H9 (cell line): ENCODE measurements at places on chromosomes 4 and X.

GRCh38 chrX:102517326-102517725, 787 bp upstream of the TMSB15A start:
- no peak for DNase-seq

GRCh38 chr4:155529272-155529671, 137.4 kb upstream of the GUCY1A1 start:
- DNase-seq, result no peak

DNA sequence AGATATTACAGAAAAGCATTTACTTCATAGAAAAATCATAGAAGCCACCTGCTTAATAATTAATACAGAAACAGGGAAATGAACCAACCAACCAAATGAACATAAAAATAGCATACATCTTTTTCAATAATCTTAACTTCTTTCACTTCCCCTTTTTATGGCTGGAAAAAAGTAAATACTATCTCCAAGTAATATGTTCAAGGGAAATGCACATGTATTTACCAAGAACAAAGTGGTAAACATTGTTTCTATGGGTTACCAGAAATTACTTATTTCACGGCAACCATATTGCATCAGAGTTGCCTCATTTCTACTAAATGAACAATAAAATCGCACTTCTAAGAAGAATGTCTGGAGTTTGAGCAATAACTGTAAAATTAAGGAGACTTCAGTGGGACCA, 321.3 kb downstream of the TMA16 start:
- no peak for DNase-seq

DNA sequence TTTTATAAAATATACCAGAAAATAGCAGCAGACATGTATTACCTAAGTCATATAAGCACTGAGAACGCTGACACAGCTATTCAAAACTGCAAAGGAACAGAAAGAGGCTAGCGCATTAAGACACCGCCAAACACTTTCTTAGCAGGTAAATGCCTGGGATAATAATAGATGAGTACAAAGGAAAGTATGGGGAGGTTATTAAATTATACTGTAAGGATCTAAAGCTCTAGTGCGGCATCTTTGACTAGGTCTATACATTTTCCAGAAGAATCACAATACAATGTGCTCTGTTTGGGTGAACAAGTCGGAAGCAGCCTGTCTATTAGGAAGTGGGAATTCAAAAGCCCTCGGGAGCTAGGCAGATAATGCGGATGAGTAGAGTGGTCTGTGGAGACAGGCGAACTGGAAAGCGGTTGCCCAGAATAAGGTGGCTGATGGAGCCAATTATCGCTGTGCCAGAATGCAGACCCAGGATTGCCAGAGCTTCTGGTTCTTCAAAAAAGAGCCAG, 443.6 kb upstream of the TENM3 start:
- DNase-seq, result no peak

GRCh38 chr4:185638548-185639301, 103.4 kb upstream of the PDLIM3 start:
- peak; percentile 39 for DNase-seq

GRCh38 chrX:99703473-99703872, 706.6 kb downstream of the PCDH19 start:
- no peak for DNase-seq

DNA sequence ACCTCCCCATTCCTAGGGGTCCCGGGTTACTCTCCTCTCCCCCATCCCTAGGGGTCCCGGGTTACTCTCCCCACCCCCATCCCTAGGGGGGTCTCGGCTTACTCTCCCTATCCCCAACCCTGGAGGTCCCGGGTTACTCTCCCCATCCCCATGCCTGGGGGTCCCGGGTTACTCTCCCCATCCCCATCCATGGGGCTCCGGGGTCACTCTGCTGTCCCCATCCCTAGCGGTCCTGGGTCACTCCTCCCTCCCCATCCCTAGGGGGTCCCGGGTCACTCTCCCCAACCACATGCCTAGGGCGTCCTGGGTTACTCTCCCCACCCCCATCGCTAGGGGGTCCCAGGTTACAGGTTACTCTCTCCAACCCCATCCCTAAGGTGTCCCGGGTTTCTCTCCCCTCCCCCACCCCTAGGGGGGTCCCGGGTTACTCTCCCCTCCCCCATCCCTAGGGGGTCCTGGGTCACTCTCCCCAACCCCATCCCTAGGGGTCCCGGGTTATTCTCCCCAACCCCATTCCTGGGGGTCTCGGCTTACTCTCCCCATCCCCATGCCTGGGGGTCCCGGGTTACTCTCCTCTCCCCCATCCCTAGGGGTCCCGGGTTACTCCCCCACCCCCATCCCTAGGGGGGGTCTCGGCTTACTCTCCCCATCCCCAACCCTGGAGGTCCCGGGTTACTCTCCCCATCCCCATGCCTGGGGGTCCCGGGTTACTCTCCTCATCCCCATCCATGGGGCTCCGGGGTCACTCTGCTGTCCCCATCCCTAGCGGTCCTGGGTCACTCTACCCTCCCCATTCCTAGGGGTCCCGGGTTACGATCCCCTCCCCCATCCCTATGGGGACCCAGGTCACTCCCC, 821 bp downstream of the ASMTL start:
- peak; percentile 28 for DNase-seq

- peak; percentile 55 for DNase-seq
These were observed 308.5 kb downstream of the EVC2 start for GRCh38 chr4:5399790-5400421.

DNA sequence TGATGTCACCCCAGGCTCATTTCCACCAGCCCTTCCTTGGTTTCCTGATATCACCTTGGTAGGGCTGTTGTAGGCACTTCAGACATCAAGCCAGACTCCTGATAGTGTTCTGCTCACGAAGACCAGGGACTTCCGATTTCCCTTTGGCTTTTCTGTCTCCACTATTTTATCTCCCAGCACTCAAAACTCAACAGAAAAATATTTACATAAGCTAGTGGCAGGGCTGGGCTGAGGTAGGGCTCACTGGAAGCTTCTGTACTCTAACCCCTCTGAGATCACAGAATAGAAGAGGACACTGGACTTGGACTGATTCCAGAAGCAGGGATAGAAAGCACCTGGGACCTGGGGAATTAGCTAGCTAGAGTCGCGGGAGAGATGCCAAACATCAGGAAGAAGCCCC, 34.4 kb upstream of the EFNB1 start:
- no peak for DNase-seq

GRCh38 chr4:143360838-143361625, 24.4 kb downstream of the GAB1 start:
- DNase-seq, result no peak

- no peak for DNase-seq
These were observed 14.0 kb upstream of the DUSP9 start for GRCh38 chrX:153633048-153633447.

GRCh38 chr4:6229671-6230501, 29.5 kb upstream of the JAKMIP1 start:
- DNase-seq, result peak; percentile 15

- DNase-seq, result no peak
These were observed 83.6 kb upstream of the GUCY1A1 start for GRCh38 chr4:155582971-155583437.
